ENCODE measurements at places on chromosomes 1 and 21.

DNA sequence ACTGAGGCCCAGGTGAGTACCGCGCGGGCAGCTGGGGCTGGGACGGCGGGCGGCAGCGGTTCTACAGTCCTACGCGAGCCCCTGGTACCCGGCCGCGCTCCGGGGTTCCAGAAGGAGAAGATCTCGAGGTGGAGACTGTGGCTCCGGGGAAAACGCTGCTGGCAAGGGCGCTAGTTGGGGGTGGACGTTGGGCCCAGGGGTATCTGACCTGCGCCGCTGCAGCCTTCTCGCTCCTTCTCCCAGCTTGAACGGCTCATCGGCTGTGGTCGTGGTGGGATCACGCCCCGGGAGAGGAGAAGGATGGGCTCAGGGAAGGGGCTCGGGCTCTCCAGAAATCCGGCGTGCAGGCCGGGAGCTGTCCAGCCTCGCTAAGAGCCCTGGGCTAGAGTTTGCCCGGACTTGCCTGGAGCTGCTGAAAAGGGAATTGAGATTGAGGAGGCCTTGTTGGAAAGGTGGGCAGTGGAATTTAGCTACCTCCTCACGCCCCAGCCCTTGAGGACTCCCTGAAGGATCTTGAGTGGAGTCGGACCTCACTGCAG is 1.1 kb upstream of the POU3F1 start:
- DNase-seq, result no peak

- DNase-seq, result no peak
These were observed 24.7 kb upstream of the CNN3 start for GRCh38 chr1:94951509-94952208.

GRCh38 chr1:172135978-172136610 is 284.4 kb upstream of the C1orf105 start:
- no peak for DNase-seq

- no peak for DNase-seq
These were observed 973 bp downstream of the C1orf74 start for GRCh38 chr1:209783386-209783785.

GRCh38 chr1:89518221-89518631 is 6.4 kb upstream of the LRRC8B start:
- no peak for DNase-seq

GRCh38 chr1:6260961-6261614 is at the start of gene GPR153:
TSS of gene GPR153 (minus strand) at chr1:6261098. CDS start at chr1:6254905, 6,193 bp downstream.
- DNase-seq, result peak; percentile 53

DNA sequence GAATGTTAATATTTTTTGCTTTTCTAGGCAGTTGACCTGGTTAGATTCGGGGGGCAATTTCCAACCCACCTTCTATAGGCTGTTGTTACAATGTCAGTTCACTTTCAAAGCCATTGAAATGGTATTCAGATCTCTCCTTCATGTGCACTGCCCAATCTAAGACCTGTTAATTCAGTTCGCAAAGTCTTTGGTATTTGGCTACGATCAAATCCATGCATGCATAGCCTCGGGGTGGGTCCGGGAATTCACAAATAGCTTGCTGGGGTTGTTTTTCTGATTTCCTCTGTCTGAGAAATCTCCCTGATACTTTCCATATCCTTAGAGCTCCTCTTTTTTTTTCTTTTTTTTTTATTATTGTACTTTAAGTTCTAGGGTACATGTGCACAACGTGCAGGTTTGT is 252.6 kb upstream of the SPAG17 start:
- DNase-seq, result no peak

DNA sequence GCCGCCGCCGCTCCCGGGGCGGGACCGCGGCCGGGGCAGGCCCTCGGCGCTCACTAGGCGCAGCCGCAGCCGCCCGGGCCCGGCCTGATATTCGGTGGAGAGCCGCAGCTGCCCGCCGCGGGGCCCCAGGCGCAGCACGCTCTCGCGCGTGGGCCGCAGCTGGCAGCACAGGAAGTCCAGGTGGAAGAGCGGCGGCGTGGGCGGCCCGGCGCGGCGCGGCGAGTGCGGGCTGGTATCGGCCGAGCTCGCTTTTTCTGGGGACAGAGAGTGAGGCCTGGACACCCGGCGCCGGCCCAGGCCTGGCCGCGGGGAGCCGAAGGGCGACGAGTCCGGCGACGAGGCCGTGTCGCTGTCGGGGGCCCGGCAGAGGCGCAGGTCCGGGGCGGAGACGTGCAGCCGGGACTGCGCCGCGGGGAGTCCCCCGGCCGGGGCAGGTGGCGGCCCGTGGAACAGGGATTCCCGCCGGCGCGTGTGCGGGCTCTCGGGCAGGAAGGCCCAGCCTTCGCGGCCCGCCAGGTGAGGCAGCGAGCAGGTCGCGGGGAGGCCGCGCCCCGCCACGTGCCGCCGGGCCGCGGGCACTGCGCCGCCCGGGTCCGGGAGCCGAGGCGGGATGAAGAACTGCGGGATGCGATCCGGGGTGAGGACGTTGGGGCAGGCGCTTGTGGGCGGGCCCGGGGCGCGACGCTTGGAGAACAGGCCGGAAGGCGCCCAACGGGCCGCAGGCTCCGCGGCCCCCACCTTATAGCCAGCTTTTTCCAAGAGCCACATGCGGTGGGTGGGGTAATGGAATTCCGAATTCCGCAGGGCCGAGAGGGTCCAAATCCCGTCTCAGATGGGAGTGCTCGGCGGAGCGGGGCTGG is 1.2 kb downstream of the C2CD4D start:
- peak; percentile 52 for DNase-seq

DNA sequence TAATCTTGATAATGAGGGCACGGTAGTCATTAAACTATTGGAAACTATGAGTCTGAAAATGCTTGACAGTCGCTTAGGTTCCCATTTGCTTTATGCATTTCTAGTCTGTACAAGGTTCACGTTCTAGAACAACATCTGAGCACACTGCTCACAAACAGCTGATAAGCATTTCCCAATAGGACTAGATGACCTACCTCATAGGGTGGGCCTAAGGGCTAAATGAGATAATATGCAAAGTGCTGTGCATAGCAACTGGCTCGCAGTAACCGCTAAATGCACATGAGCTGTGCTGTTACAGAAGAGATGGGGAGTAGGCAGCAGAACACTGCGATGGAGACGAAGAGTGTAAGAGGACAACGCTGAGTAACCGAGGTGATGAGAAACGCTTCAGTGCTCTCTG is 628.0 kb downstream of the SMYD3 start:
- DNase-seq, result no peak

- DNase-seq, result no peak
These were observed 48.7 kb upstream of the COL18A1 start for GRCh38 chr21:45356251-45356650.

DNA sequence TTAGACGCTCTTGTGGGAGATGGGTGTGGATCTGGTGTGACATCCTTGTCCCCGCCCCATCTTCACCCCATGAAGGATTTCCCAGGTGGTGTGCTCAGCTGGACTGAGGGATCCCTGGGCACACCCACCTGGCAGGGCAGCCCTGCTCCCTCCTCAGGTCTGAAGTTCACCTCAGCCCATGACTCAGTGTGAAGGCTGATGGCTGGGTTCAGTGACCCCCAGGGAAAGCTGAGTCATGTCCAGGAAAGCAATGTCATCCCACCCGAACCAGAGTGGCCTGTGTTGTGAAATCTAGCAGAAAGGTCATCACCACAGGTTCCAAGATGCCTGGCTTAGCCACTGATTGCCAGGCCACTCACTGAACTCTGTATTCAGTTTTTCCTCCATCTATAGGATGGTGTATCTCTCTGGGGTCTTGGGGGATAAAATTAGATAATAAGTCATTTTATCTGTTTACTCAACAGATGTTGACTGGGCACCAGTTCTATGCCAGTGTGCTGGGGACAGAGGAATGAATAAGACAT is 97.7 kb upstream of the JUN start:
- no peak for DNase-seq

GRCh38 chr1:83606416-83606955 is 392.4 kb downstream of the TTLL7 start:
- DNase-seq, result no peak

GRCh38 chr1:60636946-60637345 is 445.4 kb upstream of the NFIA start:
- DNase-seq, result no peak

GRCh38 chr1:19429611-19430010 is 55.7 kb downstream of the CAPZB start:
- no peak for DNase-seq

- no peak for DNase-seq
These were observed 24.9 kb downstream of the OLFML2B start for GRCh38 chr1:161998811-161999210.

DNA sequence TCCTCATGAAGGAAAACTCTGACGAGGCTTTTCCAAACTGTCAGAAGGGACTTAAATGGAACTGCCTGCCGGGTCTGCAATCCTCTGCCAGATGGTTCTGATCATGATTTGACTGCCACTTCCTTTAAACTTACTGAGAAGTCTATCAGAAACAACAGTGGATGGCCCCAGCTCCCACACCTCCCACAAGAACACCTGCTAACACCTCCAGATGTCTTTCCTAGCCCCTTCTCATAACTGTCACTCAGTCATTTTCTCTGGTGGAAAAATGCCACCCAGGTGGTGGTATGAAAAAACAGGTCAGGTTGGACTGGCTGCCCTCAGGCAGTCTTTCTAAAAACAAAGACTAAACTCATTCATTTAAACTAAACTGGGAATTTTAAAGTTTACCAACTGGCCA is 66.7 kb upstream of the ABCD3 start:
- DNase-seq, result no peak

- no peak for DNase-seq
These were observed 77.7 kb upstream of the TMEM51 start for GRCh38 chr1:15075817-15076216.

GRCh38 chr1:11486231-11487009 is 7.5 kb downstream of the DISP3 start:
- DNase-seq, result no peak

DNA sequence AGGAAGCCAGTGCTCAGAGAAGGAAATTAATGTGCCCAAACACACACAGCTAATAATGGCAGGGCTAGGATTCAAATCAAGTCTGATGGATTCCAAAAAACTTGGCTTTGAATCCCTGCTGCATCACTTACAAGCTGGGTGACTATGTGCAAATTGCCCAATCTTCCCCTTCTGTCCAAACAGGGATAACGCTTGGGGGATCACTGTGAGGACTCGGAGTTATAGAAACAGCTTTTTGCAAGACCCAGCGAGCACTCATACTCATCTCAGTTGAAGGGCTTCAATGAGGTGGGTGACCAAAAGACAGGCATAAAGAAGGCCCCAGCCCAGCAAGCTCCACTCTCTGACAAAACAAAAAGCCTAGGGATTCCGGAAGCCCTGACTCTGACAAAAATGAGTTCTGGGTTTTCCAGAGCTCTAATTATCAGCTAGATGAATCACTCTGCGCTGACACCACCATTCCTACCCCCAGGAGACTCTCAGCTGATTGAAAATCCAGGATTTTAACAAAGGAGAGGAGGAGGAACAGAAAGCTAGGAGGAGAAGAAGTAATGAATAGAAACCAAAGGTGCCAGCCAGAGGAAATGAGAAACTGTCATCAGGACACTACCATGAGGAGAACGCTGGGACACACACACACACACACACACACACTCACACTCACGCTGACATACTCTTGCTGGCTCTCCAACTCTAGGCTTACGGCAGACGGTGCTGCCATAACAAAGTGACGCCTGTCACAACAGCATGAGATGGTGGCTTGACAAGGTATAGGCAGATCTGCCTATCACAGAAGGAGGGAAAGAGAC is 1.6 kb upstream of the STK40 start:
- no peak for DNase-seq

DNA sequence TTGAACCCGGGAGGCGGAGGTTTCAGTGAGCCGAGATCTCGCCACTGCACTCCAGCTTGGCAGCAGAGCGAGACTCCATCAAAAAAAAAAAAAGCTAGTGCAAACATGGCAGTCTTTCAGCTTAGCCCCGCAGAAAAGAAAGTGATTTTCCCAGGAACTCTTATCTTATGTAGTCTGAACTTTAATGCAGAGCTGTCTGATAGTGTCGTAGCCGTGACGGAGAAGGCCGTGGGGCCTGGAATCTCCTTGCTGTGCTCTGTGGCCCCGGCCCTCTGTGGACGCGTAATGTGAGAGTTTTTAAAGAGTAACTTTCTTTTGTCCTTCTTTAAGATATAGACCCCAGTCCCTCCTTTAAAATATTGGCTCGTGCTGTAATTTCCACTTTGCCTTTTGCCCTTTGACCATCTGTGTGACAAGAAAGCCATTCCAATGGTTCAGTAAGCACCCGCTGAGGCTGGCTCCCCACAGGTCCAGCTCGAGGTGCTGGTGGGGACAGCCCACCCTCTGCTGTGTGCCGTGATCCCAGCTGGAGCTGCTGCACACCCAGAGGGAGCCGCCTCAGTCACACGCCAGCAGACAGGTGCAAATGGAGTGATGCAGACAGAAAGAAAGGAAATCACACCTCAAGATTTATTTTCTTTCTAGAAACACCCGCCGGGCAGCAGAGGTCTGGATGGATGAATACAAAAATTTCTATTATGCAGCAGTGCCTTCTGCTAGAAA is 164.0 kb downstream of the PGBD5 start:
- DNase-seq, result no peak

DNA sequence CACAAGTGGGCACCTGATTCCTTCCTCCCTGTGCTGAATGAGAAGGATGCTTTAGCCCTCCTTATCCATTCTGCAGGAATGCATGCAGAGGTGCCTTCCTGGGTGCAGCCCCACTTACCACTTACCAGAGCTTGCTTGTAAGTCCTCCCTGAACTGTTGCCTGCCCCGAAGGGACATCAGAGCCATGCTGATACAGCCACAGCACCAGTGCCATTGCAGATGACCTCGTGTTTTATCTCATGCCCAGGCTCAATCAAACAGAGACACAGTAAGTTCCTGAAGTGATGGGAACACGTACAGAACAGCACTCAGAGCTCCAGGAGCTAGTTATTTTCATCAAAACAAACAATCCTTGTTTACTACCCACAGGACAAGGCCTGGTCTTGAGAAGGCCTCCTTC is 81.9 kb downstream of the ATP1A1 start:
- no peak for DNase-seq

- DNase-seq, result no peak
These were observed 273.4 kb downstream of the VAV3 start for GRCh38 chr1:107691540-107691939.

DNA sequence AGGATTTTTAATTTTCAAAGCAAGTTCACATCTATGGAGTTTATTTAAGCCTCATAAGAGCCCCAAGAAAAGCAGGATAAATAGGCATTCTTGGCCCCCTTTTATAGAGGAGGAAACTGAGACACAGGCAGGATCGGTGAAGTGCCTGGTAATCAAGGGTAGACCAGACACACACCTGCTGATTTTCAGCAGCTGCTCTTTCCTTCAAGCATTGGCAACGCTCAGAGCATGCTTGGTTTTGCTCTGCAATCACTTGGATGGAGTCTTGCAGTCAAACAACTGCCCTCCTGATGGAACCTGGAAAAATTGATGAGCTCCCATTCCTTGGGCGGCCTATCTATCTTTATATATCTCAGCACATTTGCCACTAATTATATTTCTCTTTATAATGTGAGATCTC is 478.9 kb upstream of the CAMK1G start:
- no peak for DNase-seq

DNA sequence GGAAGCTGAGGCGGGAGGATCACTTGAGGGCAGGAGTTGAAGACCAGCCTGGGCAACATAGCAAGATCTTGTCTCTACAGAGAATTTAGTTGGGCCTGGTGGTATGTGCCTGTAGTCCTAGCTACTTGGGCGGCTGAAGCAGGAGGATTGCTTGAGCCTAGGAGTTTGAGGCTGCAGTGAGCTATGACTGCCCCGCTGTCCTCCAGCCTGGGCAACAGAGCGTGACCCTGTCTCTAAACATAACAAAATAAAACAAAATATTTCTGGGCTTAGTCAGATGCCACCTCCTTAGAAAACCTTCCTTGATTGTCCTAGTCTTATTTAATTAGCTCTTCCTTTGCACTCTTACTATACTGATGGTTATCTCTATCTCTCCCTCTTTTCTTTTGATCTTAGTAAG is 8.5 kb downstream of the TGFB2 start:
- no peak for DNase-seq

All from stimulated activated CD4-positive, alpha-beta T cell treated with anti-CD3 and anti-CD28 coated beads, Interleukin-4, amount 100 ng/mL, for 24 hours (primary cell).